ENCODE measurements at places on chromosomes 5 and 9.

DNA sequence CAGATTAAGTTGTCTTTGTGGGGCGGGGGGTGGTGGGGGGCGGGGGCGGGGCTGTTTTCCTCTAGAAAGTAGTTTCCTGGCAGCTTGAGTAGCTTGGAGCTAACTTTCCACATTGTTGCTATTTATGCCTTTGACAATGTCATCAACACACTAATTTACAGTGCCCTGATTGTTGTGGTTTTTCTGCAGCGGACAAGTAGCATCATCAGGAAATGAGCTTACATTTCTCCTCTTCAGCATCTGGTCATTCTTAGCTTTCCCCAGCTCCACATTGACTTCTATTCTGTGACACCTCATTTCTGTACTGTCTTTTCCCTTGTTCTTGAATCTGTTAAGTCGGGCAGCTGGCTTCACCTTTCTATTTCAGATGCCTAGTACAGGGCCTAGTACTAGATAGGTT is 112.3 kb upstream of the RAD23B start:
- DNase-seq = no peak

GRCh38 chr5:78550891-78551290 is 97.7 kb downstream of the LHFPL2 start:
- no peak for DNase-seq

DNA sequence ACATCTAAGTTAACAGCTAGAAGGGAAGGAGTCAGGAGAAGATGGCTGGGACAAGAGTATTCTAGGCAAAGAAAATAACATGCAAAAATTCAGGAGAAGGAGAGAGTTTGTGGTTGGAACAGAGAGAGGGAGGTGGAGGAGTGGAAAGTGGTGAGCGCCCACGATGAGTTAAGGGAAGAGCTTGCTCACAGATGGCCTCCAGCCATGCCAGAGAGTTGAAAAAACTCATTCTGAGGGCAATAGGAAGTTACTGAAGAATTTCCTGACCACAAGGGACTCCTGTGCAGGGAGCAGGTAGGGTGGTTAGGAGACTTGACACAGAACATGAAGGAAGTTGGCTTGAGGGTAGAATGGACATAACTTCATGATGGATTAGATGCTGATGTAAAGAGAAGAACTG is 159.7 kb downstream of the DOCK2 start:
- DNase-seq = no peak

DNA sequence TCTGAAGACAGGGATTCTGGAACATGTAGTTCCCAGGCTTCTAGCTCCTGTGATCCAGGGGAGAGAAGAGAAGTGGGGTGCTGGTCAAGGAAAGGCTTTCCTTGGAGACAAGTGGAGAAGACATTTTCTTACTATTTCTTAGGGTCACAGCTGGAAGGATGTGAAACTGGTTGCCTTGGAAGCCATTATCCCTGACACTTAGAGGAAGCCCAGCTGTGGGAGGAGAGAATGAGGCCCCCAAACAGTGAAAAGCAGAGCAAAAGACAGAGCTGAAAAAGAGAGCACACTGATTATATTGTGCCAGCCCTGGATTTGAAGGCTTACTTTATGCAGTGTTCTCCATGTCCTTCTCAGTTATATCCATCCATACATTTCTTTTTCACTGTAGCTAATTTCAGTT is 17.5 kb upstream of the SHB start:
- DNase-seq = no peak

DNA sequence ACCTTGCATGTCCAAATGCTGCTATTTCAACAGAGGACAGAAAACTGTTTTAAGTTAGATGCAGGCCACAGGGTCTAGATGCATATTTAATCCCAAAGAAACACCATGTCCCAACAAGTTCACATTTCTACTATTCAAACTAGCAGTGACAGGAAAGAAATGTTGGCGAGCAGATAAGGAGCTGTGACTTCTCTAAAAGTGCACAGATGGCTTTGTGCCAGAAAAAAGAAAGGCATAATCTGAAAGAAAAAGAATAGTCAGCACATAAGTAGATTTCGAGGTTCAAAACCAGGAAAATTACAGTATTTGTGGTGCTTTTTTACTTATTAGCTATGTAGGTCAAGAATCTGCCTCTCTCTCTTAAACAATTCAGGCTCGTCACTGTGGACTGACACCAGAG is 178.3 kb downstream of the DNAH5 start:
- no peak for DNase-seq

GRCh38 chr9:137949260-137949659 is 71.7 kb downstream of the CACNA1B start:
- DNase-seq = no peak

GRCh38 chr5:90144625-90145327 is 264.8 kb downstream of the CETN3 start:
- DNase-seq = no peak

GRCh38 chr9:27117489-27118135 is 8.6 kb downstream of the TEK start:
- DNase-seq = no peak

- peak; percentile 7 for DNase-seq
Measured at GRCh38 chr5:91219803-91220371, 163.2 kb downstream of the ARRDC3 start.

DNA sequence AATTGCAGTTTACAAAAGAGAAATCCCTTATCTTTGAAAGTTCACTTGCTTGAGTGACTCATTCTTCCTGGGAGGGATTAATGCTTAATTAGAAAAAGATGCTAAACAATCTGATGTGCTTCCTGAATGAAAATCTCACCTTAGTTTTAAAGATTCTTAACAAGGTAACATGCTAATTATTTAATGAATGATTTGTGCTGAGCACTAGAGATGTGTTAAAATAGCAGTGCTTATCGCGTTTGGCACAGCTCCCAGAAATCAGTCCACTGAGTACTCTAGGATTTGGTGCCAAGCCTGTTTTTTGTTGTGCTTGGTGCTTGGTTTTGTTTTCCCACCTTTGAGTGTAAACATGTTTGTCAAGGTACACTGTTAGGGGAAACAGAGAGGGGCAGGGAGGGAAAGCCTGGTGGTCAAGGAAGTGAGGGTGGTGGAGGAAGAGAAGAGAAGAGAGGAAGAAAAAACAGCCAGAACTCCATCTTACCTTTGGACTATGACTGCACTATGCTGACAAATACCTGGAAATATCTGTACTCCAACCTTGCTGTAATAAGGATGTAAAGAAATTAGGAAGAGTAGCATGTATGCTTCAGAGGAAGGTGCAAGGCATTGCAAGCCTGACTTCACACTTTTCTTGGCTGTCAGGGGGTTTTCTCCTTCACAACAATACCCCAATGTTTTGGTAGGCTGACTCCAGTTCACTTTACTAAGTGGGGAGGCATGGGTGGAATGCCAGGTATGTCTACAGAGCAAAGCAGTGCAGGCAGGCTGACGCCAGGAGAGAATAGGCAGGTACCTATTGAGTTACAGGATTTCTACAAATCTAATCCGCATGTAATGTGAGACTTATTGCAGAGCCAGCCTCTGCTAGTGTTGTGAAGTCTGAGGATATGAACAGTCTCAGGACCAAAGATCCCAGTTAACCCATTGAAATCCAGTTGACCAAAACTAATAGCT is 157.2 kb upstream of the ISL1 start:
- no peak for DNase-seq

- DNase-seq = no peak
Measured at GRCh38 chr9:88303721-88304451, 84.4 kb upstream of the SPIN1 start.

- DNase-seq = no peak
Measured at GRCh38 chr5:59091965-59092364, 509.1 kb downstream of the RAB3C start.

DNA sequence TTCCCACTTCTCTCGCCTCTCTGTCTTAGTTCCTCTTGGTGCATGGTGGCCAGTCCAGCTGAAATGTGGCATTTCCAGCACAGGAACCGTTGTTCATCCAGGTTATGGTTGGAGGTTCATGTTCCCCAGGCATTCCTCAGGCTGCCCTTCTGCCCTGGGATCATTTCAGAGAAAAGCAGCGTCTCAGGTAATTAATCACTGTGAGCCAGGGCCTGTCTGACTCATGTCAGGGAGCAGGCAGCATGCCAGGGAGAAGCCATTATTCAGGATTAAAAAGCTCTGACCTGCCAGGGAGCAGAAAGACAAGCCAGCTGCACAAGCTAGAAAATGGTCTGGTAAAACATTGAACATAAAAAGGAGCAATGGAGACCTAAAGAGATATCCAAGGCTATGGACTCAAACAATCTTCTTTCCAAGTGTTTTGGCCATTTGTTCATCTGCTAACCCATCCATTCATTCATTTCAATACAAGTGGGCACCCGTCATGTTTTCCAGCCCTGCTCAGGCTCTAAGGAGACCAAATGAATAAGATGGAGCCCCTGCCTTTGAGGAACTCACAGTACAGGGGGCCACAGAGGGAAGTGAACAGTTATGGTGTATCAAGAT is 241.4 kb downstream of the DRD1 start:
- no peak for DNase-seq

DNA sequence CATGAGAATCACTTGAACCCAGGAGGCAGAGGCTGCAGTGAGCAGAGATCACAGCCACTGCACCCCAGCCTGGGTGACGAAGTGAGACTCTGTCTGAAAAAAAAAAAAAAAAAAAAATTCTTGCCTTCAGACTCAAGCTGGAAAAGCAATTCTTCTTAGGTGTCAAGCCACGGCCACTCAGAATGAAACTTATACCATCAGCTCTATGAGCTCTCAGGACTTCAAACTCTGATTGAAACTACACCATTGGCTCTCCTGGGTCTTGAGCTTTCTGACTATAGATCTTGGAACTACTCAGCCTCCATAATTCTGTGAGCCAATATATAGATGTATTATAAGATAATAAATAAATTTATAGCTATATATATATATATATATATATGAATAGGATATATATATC is 12.9 kb upstream of the FGF10 start:
- DNase-seq = no peak

DNA sequence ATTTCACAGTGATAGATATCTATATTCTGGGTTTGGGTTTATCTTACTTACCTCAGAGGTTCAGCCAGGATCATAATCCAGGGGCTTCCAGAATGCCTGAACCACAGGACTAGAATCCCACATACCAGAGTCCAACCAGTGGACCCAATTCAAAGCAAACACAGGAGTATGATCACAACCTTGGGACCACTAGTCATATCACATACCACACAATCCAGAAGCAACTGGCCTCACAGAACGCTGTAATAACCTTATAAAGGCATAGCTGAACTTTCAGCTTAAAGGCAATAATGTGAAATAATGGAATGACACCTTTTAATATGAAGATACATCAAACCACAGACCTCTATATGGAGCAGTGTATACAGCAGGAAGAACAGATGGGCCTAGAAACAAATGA is 25.3 kb downstream of the RAPGEF6 start:
- DNase-seq = no peak

- no peak for DNase-seq
Measured at GRCh38 chr5:171355302-171355724, 32.3 kb upstream of the NPM1 start.

DNA sequence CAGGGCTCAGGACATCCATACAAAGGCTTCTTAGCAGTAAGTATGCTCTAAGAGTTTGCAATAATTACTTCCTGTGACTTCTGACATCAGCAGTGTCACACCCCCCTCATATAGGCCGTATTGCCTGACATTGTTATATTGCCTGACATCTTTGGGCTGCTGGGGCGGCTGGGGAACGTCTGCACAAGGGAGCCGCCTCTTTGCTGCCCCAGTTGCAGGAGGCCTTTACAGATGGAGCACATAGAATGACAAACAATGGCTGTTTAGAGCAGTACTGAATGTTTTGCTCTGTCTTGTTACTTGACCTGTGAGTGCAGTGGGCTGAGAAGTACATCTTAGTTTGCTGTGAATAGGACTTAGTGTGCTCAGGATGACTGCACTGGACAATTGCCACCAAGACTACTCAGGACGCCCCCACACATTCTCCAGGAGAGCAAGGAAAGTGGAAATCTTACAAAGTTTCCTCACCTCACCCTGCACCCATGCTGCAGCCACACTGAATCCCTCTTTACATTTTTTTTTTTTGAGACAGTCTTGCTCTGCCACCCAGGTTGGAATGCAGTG is 65.4 kb upstream of the SPOCK1 start:
- no peak for DNase-seq

GRCh38 chr5:181099602-181100086 is 31.3 kb downstream of the OR2V1 start:
- DNase-seq = no peak

DNA sequence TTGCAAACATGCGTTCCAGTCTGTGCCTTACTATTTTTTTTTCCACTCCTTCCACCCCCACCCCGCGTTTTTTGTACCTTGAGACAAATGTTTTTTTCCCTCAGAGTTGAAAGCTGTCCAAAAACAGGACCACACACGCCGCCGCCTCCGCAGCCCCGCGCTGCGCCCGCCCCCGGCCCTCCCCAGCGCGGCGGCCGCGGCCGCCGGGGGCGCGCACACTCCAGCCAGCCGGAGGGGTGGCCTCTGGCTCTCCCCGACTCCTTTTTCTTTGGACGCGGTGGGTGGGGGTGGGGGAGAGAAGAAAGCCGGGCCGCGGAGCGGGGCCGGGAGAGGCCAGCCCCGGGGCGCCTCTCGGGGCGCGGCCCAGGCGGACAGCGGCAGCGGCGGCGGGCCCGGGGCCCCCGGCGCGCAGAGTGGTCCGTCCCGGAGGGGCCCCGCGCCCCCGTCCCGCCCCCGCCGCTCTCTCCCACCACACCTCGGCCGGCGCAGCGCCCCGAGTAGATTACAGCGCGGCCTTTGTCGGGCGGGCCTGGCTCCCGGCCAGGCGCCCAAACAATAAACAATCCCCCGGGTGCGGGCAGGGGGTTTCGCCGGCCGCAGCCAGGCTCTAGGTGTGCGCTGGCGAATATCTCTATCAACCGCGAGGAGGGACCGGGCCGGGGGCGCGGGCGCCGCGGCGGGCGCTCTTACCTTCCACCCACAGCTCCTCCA is 10.9 kb downstream of the PTCH1 start:
- DNase-seq = peak; percentile 22

DNA sequence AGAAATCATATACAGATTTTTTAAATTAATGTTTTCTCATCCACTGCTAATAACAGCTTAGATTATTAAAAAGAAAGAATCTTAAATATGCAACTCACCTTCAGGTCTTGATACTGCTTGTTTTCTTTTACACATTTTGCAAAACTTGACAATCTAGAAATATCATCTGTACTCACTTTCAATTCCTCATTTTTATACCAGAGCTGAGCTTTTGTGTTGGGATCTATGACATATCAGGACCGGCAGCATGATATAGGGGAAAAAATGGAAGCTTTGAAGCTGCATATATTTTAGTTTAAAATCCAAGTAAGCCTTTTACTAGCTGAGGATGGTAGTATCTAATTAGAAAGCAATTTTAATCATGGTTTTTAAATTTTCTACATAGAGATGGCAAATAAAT is 75.7 kb upstream of the SMARCA2 start:
- no peak for DNase-seq

DNA sequence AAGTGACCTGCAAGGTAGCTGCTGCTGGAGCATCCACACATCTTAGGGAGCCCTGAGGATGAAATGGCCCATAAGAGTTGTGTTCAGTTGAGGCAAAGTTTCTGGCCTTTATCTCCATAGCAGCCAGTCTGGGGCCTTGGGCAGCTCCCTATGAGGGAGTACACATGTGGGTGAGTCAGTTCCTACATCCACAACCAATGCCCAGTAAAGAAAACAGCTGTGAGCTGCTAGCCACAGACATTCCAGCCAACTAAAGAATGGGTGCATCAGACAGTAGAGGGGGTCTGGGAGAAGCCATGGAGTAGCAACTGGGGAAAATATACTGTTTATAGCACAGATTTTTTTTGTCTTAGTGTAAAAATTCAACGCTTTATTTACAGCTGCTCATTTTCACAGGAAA is 720.7 kb downstream of the TLE1 start:
- DNase-seq = no peak
